ENCODE measurements at places on chromosomes 4 and X.

GRCh38 chrX:2188330-2188792 is 312.4 kb downstream of the DHRSX start:
- DNase-seq = no peak

- DNase-seq = peak; percentile 20
These were observed 186.9 kb downstream of the LRBA start for GRCh38 chr4:150828159-150828558.

GRCh38 chr4:87033902-87034301 is 99.1 kb downstream of the AFF1 start:
- no peak for DNase-seq

DNA sequence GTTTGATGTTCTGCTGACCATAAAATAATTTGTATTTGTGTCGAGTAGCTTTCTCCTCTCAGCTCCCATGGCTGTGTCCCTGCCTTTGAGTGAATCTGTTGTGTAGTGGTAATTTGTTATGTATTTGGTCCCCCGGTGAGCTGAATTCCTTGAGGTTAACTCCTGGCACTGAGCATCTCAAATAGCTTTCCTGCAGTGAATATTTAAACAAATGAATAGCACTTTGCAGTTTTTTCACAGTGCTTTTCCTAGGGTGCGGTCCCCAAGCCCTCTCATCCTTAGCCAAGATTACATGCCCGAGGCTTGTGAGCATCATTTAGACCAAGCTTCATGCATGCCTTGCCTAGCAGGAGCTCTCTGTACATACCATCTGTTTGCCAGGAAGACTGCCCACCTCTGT is 74.2 kb downstream of the CLDN34 start:
- DNase-seq = no peak

DNA sequence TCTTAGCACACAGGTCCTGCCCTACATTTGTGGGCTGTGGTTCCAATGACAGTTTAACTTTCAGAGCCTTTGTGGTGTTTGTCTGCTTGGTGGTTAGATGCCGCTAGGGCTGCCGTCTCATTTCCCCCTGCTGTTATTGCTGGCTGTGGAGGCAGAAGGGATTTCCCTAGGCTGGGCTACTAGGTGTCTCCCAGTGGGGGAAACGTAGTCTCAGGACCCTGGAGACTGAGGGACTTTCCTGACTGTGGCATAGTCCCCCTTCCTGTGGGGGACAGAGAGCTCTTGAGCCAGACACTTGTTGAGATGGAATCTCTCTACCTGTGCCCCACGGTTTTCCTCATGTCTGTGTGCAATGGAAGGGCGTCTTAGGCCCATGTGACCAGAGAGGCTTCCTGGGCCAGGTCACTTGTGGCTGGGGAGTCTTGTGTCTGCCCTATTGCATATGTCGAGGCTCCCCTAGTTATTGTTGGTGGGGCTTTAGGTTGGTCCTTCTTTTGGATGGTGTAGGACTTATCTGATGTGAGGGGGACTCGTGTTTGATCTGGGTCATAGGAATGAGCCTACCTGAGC is 68.2 kb downstream of the ARHGAP10 start:
- DNase-seq = peak; percentile 27

DNA sequence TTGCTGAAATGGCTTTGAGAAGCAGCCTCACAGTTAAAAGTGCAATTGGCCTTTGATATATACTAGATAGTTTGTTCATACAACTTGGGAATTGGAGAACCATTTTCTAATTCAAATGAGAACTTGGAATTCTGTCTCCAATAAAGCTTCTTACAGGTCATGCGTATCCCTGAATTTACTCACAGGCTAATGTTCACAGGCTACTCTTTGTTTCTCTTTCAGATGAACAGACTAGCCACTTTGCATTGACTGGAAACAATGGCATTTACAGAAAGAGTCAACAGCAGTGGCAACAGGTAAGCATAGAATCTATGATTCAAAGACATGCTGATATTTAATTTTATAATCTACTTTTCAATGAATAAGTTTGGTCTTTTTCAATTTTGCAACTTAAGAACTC is 13.5 kb downstream of the AFF1 start:
- no peak for DNase-seq

DNA sequence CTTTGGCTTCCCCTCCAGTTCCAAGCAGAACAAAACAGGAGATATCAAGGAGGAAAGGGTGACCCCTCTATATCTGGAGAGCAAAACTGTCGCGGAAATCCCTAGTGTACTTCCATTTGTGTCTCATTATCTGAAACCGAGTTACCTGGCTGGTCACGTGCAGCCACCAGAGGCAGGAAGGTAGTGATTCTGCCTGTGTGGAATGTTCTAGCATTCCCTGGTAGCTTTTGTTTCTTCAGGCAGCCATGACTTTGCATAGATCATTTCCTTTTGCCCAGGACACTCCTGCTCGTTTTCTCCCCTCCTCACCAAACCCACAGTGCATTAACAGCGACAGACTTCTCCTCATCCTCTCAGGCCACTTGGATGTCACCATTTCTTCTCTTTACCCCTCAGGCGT is 107.9 kb downstream of the PTTG2 start:
- no peak for DNase-seq

- DNase-seq = no peak
These were observed 2.6 kb upstream of the ZNF674 start for GRCh38 chrX:46547857-46548256.

DNA sequence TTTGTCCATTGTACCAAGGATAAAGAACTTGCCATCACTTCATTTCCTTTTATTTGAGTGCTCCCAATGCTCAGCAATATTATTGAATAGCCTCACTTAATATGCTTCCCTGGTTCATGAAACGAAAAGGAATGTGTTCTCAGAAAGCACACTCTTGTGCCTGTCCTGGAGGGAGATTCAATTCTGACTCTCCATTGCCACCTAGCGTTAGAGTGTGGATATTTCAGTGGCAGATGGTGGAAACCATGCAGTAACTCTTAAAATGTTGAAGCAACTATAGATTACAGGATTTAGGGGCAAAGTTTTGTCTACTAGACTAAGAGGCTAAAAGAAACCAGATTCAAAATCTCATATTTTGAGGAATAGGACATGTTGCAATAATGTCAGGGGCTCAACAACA is 36.0 kb downstream of the GAB3 start:
- DNase-seq = peak; percentile 23

GRCh38 chr4:183229397-183229796 is 90.7 kb downstream of the CLDN22 start:
- DNase-seq = no peak

DNA sequence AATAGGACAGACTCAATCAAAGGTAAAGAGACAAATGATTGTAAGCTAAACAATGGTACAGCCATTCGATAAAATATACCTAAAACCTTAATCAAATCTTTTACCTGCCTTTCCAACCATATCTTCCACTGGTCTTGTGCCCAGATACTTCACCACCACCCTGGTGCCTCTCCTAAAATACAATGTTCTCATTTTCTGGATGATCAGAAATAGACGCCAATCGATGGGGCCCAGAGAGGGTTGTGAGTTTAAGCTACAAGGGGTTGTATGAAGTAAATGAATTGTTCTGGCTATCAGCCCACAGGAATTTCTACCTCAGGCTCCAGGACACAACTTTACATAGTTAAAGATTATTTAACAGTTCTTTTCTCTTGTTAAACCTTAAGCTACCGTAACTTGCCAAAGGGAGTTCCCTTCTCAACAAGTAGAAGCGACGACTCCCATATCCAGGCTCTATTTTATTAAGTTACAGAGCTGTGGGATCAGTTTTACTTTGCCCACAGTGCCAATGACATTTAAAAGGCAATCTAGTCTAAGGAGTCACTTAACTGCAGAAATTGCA is 99.1 kb downstream of the CHRNA9 start:
- DNase-seq = no peak

DNA sequence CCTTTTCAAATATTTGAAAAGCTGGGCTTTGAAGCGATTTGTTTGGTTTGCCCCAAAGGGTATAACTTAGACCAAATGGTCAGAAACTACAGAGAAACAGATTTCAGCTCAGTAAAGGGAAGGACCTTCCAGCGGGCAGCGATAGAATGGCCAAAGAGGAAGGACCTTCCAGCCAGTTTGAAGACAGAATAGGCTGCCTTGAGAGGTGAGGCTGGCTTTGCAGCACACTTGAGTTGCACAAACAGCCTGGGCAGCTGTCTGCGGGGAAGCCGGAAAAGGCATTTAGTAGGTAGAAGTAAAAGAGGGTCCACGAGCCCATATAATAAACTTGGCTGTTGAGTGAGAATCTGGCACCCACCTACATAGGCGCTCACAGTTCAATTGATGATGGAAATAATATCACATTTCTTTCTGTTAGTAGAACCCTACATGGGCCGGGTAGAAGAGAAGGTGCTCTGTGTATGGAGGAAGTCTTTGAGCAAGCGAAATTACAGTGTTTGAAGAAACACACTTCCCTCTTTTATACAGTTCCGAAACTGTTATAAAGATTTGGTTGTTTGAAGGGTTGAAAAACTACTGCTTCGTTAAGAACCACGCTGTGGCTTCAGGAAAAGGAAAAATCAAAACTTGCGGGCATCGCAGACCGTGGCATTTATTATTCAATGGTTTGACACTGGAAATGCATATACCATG is 75.0 kb upstream of the SORBS2 start:
- DNase-seq = no peak

- no peak for DNase-seq
These were observed 1.6 kb downstream of the PRICKLE3 start for GRCh38 chrX:49184294-49185281.

DNA sequence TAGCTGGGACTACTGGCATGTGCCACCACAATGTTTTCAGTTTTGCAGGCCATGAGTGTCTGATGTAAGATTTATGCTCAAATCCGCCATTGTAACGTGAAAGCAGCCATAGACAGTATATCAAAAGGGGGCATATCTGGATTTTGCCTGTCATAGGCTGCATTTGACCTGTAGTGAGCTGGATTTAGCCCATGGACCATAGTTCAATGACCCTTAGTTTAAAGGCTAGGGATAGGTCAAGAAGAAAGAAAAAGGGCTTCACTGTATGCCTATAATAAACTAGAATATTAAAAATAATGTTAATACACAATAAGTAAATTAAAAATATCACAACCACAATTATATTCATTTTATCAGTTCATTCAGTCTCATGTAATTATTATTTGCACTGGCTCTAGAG is 181.8 kb downstream of the STIM2 start:
- DNase-seq = no peak

DNA sequence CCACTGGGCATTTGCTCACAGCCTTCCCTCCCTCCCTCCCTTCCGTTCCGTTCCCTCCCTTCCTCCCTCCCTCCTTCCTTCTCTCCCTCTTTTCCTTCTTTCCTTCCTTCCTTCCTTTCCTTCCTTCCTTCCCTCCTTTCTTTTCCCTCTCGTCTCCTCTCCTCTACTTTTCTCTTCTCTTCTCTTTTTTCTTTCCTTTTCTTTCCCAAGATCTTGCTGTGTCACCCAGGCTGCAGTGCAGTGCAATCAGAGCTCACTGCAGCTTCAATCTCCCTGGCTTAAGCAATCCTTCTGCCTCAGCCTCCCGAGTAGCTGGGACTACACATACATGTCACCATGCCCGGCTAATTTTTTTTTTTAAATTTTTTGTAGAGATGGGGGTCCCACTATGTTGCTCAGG is 26.7 kb upstream of the ING2 start:
- DNase-seq = no peak

- DNase-seq = no peak
These were observed 32.3 kb upstream of the BBS12 start for GRCh38 chr4:122700178-122700725.

- peak; percentile 52 for DNase-seq
These were observed 2.1 kb upstream of the IL2 start for GRCh38 chr4:122458625-122459024.

- DNase-seq = peak; percentile 74
These were observed 3.1 kb upstream of the NR3C2 start for GRCh38 chr4:148445071-148445859.

DNA sequence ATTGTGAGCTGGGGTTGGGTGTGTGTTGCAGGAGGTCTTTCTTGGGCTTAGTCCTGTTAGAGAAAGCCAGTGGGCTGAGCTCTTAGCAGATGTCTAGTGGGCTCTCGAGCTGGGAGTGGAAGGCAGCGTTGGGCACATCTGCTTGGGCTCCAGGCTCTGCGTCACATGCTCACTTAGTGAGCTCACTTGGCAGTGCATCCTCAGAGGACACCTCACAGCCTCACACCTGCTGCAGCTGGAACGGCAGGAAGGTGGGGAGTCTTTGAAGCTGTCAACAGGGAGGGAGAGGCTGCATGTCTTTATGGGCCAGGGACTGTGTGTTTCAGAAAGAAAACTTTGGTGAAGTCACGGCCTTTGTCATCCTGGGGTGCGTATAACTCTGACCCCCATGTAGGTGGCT is 82.2 kb downstream of the PSAPL1 start:
- no peak for DNase-seq

- DNase-seq = no peak
These were observed 325.7 kb downstream of the PCDH7 start for GRCh38 chr4:31045724-31046318.

GRCh38 chr4:137957806-137958205 is 284.3 kb downstream of the SLC7A11 start:
- DNase-seq = no peak

DNA sequence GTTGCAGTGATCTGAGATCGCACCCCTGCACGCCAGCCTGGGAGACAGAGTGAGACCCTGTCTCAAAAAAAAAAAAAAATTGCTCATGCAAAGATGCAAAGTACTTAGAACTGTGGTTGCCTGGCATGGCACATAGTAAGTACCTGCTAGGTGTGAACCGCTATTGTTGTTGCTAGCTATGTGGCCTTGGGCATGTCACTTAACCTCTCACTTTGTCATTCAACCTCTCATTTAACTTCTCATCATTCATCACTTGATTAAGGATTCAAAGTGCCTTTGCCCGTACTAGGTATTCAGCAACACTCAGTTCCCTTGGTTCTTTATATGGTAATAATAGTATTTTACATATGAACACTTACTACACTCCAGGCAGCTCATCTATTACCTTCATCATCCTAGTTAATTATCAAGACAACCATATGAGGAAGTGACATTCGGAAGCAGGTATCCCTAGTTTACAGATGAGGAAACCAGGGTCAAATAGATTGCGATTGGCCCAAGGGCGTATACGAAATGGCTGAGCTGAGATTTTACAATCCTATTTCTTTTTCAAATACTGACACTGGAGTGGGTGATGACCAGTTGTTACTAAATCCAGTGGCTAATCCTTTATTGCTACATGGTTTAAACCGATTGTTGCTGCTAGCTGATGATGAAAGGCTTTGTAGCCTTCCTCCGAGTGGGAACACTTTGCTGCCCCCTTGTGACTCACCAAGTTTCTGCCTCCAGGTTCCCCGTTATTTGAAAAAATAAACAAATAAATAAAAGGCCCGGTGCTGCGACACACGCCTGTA is 28.8 kb upstream of the SOWAHD start:
- peak; percentile 78 for DNase-seq

- DNase-seq = peak; percentile 45
These were observed 390.3 kb downstream of the SH2D1A start for GRCh38 chrX:124736553-124737270.

GRCh38 chr4:28462766-28463700 is 1602.4 kb downstream of the STIM2 start:
- no peak for DNase-seq
